ENCODE measurements at places on chromosomes 3 and 15.

GRCh38 chr3:79886204-79886603 lies 118.4 kb upstream of the ROBO1 start:
- no peak for DNase-seq

- no peak for DNase-seq
Observed at GRCh38 chr3:128167973-128168674, 14.8 kb downstream of the EEFSEC start.

- DNase-seq, result no peak
Observed at GRCh38 chr3:52779011-52779836, 1.8 kb downstream of the ITIH1 start.

GRCh38 chr15:80585544-80586018 lies 109.5 kb upstream of the ABHD17C start:
- no peak for DNase-seq

- no peak for DNase-seq
Observed at GRCh38 chr3:70358978-70359580, 46.6 kb upstream of the MDFIC2 start.

GRCh38 chr3:11136830-11137626 lies 17.3 kb upstream of the HRH1 start:
- DNase-seq, result no peak

- DNase-seq, result no peak
Observed at GRCh38 chr15:51830276-51830806, 888 bp downstream of the TMOD3 start.

DNA sequence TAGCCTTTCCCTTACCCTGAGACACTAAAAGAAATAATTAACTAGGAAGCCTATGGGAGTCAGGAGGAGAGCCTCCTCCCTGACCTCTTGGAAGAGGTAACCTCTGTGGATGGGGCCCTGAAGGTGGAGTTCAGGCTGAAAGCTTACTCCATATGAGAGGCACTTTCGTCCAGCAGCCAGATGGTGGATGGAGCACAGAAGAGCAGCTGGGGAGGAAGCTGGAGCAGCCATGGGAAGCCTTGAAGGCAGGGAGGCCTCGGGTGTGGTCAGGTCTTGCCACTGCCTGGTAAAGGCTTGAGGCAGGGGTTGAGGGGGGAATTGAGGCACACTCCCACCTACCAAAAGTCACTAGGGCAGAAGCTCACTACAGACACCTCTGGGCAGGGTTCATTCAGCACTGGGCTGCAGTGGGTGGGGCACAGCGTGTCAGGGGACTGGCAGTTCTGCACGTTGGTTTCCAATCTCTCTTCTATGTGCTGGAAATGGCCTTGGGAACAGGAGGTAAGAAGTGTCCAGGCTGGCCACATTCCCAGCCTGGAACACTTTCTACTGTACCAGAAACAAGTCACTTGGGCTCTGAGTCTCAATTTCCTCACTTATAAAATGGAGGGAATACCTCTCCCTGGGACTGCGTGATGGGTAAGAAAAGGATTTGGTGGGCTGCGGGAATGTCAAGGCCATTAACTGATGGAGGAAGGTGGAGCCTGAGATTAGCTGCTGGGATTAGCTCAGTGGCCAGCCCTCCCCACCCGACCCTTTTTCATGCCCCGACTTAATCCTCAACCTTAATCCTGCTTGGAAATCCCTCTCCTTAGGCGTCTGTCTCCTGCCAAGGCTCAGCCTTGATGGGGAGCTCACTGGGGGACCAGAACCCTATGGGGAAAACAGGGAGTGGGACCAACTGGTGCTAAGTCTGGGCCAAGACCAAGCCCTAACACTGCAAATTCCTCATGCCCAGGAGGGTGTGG lies 5.4 kb downstream of the PCBP4 start:
- no peak for DNase-seq

DNA sequence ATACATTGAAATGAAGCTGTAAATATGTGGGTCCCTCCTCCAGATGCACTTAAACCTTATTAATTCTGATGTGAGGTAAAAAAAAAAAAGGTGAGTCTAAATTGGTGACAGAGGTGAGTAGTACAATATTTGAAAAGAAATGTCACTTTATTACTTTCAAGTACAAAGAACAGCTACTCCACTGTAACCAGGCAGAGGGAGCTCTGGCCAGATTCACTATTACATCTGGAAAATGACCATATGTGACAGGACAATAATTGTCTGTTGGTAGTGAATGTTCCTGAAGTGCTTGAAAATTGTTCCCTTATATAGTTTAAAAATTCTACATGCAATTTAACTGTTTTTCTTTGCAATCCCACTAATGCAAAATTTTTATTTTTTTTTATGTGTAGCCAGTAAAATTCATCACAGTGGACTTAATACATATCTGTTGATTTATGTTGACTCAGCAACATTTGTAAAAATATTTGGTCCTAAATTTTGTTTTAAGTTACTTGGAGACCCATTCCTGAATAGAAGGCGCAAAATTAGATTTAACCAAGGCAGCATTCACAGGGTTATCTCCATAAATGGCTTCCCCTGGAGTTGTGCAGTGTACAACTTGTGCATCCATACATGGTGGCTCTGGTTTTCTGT lies 231.9 kb upstream of the TBC1D5 start:
- DNase-seq, result no peak

- DNase-seq, result no peak
Observed at GRCh38 chr3:28386049-28386448, 37.4 kb upstream of the AZI2 start.

- no peak for DNase-seq
Observed at GRCh38 chr3:170564664-170565063, 21.2 kb downstream of the SLC7A14 start.

DNA sequence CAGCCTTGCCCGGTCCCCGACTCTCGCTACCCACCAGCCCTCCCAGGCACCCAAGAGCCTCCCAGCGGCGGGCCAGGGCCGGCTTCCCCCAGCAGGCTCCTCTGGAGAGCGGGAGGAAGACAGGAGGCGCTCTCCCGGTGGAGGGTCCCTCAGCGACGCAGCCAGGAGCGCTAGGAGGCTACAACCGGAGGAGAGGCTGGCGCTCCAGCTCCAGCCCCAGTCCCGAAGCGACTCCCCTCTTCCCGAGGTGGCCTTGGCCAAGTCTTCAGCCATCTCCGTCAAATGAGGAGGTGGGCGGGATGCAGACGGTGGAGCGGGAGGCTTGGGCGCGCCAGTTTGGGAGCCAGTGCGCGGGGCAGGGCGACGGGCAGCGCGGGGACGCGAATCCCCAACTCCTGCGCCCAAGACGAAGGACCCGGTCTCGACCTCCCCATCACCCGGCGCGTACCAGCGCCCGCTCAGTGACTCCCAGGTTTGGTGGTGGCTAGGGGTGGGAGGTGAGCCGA lies 722 bp downstream of the CHRNA3 start:
- DNase-seq, result no peak

GRCh38 chr15:58760385-58761009 lies 10.6 kb upstream of the MINDY2 start:
- DNase-seq, result no peak

Data from NCI-H2081 treated with DMSO at 0.1 percent for 48 hours (cell line).